DMS53 (cell line): ENCODE measurements at places on chromosomes 6 and 20.

DNA sequence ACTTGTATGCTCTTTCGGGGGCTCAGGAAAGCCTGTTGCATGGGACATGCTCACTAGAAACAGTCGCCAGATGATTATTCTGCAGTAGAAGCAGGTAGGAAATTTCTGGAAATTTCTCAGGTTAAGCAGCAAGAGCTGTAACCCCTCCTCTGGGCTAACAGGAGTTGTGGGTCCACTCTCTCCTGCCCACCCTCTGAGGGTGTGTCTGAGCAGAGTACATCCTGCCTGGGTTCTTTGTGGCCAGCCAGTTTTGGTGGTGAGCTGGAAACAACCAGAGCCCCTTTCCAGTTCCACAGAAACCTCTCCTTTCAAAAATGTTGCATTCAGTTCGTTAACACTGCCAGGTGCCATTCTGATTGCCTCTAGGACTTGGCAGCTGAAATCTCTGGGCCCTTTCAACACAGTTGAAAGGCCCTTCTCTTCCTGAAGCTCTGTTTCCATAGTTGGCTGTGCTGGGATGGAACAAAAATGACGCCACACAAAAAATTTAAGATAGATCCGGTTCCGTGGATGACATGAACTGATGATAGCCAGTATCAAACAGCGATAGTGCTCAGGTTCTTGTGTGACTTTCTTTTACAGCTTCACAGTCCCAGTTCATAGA is 38.5 kb downstream of the PLCG1 start:
- DNase-seq, result no peak

DNA sequence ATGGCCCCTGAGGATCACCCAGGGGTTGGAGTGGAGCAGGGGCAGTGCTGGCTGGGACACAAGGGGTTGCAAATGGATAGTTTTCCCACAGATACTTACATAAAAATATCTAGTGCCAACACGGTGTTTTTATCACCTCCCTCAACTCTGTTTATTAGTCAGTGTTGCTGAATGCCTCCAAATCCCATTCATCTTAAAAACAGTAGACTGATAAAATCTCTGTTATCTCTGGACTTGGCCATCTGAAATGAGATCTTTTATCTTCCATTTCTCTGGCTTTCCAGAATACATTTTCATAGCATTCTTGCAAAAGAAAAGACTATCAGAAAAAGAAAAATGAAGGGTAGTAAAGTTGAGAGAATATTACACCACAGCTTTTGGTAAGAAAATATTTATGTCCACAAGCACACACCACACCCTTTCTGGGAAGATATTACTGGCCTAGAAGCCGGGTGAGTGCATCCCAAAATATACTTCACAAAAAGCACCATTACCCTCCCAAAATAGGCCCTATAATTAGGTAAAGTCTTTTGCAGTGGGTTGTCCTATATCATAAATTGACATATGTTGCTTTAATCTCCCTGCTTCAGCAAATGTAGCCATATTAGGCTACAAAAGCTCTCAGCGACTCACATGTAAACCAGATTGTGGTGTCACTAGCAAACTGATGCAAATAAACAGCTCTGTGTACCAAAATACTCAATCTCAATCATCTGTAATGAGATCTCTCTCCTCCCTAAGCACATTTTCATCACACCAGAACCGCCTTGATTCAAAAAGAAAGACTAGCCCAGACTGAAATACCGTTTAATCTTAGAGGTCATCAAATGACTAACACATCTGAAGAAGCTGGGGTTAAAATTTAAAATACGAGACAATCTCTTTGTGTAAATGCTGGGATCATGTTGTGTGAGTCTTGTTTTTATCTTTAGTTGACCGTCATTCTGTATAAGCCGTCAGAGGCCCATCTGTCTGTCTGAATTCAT is 96.7 kb downstream of the FYN start:
- DNase-seq, result no peak

DNA sequence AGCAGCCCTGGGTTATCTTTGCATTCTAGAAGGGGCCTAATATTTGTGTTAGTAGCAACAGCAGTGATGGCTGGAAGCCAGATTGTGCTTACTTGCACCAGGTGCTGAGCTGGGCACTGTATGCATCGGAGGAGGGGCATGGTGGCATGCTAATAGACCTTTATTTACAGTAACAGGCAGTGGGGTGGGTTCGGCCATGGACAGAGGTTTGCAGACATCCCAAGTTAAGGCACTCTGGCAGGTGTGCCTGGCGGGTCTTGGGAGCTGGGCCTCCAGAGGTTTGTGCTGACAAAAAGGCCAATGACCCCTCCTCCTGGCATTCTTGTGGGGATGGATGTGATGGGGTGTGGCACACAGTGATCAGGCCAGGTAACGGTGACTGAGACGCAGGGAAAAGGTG is 39.0 kb upstream of the CD93 start:
- peak; percentile 15 for DNase-seq

- peak; percentile 26 for DNase-seq
Measured at GRCh38 chr6:150857062-150857944, 8.2 kb upstream of the MTHFD1L start.

DNA sequence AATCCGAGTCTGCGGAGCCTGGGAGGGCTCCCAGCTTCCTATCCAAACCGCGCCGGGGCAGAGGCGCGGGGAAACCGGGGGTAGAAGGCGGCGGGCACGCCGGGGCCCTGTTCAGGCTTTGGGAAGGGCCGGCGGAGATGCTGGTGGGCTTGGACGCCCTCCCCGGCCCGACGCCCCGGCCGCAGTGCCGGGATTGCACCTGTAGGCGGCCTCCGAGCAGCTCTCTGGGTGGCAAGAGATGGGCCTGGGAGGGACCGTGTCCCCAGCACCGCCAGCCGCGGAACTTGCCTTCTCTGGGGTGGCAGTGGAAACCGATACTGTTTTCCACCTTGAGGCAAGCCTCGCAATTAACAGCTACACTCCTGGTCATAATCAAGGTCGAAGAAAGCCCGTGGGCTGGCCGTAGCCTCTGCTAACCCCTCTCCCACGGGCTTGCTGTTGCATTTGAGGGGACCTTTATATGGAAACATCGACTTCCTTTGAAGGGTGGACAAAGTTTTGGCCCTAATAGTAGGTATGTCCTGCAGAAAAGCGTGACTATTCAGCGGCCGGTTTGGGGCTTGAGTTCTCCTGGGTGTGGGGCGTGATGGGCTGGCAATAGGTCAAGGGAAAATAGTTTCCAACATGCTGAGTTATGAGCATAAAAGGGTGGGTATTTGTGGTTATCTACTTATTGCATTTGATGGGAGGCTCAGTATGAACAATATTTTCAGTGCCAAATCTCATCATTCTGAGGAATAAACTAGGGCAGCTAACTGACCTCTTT is 1.1 kb upstream of the JAG1 start:
- peak; percentile 88 for DNase-seq

GRCh38 chr20:58544286-58544685 is 29.1 kb upstream of the APCDD1L start:
- DNase-seq, result no peak
